ENCODE measurements at places on chromosomes 1 and 21.

- no peak for DNase-seq
These were observed 261.2 kb upstream of the AJAP1 start for GRCh38 chr1:4393191-4393590.

DNA sequence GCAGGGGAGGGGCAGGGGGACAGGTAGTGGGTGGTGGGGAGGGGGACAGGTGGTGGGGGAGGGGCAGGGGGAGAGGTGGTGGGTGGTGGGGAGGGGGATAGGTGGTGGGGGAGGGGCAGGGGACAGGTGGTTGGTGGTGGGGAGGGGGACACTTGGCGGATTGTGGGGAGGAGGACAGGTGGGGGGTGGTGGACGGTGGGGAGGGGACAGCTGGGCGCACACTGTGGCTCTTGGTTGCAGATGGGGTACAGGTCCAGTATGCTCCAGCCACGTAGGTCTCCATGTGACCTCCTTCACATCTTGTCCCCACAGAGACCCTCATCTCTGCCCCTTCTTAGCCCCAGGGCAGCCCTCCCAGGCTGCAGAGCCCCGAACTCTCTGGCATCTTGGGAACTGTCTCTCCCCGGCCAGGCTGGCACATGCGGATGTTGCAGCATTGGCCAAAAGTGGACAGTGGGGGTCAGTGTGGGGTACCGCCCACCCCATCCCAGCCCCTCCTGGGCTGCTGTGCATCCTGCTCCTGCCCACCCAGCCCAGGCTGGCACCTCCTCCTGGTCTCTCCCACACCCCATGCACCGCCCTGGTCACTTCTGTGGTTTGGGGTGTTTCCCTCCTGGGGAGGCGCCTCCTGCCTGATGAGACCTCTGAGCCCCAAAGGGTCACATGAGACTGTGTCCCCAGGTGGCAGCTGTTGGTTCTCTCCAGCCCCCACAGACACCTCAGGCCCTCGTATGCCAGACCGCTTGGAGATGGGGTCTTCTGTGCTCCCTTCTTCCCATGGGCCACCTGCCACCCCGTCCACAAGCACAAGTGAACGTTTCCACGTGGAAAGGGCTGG is 7.6 kb upstream of the SLC19A1 start:
- no peak for DNase-seq

- DNase-seq: peak; percentile 31
These were observed 5.7 kb upstream of the CHD5 start for GRCh38 chr1:6185635-6186382.

- no peak for DNase-seq
These were observed 7.7 kb upstream of the ARHGAP30 start for GRCh38 chr1:161077426-161077825.

GRCh38 chr1:179883745-179884138 is 1.7 kb downstream of the TOR1AIP1 start:
- peak; percentile 69 for DNase-seq

GRCh38 chr1:77718181-77718580 is 35.7 kb upstream of the ZZZ3 start:
- DNase-seq: no peak

- peak; percentile 64 for DNase-seq
These were observed at the start of gene NCAM2 for GRCh38 chr21:20997636-20998455. Gene NCAM2, plus strand, starts transcription at chr21:20998409.

GRCh38 chr1:35707601-35708440 is 10.9 kb downstream of the C1orf216 start:
- peak; percentile 41 for DNase-seq

GRCh38 chr1:32307324-32307723 is 15.4 kb downstream of the HDAC1 start:
- no peak for DNase-seq

DNA sequence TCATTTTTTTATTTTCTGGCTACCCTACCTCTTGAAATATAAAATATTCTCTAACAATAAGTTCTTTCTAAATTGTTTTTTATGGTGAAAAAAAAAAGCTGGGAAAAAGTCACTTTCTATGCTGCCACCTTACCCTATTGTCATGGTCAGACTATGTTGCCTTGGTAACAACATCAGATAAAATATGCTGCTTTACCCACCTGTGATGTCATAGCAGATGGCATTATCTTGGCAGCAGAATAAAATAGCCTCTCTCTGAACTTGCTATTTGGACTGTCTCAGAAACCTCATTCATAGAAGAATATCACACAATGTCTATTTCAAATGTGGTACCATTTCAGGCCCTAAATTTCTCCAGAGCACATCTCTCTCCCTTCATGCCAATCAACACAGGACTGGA is 69.6 kb upstream of the SGIP1 start:
- DNase-seq: no peak

DNA sequence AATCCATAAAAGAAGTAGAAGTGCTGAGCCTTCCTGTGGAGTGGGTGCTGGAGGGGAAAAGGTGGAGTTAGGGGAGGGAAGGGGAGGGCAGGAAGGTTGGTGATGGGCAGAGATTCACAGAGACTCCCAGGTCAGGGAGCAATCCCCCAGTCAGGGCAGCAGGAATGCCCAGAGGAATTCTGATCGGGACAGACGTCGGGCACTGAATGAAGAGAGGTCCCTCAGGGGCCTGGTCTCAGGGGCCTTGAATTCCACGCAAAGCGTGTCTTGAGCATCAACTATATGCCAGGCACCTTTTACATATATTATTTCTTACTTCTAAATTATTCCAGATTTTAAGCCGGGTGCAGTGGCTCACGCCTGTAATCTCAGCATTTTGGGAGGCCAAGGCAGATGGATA is 7.2 kb upstream of the PADI1 start:
- no peak for DNase-seq

DNA sequence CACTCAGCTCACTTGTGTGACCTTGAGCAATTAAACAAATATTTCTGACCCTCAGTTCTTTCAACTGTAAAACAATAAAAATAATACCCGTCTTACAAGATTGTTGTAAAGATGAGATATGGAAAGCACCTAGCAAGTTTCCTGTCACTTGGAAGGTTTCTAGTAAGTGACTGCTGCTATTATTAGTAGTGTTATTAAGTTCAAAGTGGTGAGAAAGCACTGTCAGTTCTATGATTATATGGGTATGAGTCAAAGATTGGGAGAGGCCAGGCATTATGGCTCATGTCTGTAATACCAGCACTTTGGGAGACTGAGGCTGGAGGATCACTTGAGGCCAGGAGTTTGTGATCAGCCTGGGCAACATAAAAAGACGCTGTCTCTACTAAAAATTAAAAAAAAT is 145.4 kb downstream of the C1orf21 start:
- no peak for DNase-seq

DNA sequence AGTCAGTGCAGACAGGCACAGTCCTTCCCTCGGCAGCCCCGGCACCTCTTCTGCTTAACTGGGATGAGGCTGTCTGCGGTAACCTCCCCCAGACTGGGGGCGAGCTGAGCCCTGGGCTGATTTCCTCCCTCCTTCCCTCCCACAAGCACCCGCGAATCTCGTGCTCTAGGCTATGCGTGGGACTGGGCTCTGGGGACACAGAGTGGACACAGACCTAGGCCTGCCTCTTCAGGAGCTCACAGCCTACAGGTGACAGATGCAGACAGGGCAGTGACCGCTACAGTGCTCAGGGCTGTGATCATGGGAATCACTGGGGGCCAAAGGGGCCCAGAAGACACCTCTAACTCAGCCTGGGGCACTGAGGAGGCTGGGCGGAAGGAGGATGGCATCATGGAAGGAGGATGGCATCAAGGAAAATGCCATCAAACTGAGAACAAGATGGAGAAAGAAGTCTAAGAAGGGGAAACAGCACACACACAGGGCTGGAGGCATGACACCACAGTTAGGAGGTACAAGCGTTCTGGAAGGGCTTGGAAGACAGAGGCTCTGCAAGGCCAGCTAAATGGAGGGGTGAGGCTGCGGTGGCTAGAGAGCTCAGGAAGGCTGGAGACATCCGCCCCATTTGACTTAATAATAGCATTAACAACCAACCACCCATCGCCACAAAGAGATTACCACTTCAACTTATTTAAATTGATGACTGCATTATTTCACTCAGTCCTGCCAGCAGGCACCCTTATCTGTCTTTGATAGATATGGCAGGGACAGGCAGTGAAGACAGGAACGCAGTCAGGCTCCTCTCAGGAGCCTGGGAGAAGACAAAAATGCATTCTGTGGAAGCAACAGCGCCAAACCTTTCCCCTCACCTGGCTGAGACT is 4.2 kb downstream of the TTC39A start:
- DNase-seq: no peak

- no peak for DNase-seq
These were observed 139.1 kb downstream of the SLC45A1 start for GRCh38 chr1:8456991-8457390.

GRCh38 chr1:4974981-4975685 is 320.7 kb downstream of the AJAP1 start:
- no peak for DNase-seq

DNA sequence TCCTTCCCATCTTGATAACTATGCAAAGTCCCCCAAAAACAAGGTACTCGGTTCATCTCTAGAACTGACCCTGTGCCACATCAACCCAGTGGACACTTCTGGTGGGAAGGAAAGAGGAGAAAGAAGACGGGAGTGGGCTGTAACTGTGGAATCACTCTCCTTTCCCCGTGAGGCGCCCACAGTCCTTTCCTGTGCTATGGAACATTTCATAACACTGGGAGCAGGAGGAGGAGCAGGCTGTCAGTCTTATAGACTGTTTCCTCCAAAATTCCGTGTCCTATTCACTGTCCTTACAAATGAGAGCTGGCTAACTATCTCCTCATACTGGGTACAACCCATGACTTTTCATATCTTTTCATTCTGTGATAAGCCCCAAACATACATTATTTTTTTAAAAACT is 40.7 kb downstream of the PLEKHA6 start:
- DNase-seq: no peak

GRCh38 chr21:17732306-17732705 is 86.8 kb downstream of the C21orf91 start:
- no peak for DNase-seq

DNA sequence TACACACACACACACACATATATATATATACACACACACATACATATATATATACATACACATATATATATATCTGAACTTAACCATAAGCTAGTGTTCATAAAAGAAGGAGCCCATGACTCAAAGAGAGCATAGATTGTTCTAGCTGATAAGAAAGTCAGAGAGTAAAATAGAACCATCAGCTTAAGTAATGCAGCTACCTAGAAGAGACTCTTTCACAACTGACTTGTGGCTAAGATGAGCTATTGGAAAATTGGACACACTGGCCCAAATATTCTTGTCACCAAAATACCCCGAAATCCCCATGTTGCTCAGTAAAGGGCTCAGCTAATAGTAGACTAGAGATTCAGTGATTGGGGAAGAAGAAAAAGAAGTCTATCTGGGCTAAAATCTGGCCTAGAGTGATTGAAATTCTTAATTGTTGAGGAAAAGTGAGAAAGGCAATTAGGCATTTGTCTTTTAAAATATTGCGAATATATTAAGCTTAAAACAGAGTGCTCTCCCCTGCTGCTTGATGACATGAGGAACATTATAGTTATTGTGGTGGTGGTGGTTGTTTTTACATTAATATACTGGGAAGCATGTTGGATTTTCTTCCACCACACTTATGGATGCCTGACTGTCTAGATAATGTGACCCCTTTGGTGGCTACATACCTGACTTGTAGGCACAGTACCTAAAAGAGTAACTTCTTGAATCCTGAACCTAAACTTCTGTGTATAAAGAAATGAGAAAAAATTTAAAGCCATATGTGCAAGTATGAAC is 6.3 kb downstream of the SLAMF1 start:
- DNase-seq: no peak

DNA sequence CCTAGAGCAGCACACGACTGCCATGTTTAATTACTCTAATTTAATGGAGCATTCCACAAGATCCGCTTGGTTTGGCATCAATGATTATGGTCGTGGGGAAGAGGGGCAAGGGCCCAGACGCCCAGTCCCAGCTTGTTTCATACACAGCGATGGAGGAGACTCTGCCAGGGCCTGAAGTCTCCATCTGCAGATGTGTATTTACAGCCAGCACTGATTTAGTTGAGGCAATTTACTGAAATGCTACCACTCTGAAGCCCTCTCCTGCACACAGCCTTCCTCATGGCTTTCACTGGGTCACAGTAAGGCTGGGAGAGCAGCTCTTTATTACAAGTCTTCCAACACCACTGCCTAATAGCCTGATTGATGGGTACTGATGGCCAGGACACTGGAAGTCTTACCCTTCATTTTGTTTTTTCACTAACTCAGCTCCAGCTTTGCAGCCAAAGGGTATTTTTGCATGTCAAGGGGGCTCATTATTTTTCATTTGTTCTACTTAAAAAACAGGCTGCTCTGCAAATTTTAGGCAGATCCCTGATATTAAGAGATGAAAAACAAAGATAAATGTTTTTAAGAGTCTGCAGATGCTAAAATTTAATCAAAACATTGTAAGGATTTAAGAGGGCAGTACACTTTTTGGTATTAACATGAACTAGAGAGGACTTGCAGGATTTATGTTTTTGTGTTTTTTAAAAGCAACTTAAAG is 236.3 kb downstream of the SIPA1L2 start:
- DNase-seq: no peak

DNA sequence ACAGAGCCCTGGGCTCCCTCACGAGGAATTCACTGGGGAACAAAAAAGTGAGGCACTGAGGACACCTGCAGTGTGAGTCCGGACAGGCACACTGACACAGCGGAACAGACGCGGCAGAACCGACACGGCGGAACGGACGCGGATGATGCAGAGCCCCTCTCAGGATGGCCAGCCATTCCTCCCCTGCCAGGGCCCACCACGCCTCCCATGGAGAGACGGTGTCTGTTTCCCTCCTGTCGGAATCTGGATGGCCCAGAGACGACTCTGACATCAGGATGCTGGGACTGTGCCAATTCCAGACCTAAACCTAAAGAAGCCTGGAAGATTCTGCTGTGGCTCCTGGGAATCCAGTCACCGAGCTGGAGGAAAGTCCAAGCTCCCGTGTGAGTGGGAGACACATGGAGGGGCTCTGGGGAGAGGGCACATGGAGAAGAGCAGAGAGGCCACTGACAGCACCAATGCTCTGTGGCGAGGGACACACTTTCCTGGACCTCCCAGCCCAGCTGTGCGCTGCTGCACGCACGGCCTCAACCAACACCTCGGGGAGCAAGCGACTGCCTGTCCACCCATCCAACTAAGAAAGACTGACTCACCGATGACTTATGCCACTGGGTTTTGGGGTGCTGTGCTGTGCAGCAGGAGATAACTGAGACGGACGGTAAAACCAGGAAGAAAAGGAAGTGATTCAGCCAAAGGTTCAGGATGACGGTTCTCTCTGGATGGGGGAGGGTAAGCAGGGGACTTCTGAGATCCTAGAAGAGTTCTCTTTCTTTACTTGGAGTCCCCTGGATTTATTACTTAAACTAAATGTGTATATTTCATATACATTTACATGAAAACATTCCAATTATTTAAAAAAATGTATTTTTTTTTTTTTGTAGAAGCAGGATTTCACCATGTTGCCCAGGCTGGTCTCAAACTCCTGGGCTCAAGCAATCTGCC is 23.3 kb downstream of the ZBTB17 start:
- peak; percentile 26 for DNase-seq

- DNase-seq: no peak
These were observed 209.5 kb downstream of the RPS6KC1 start for GRCh38 chr1:213260311-213261075.

DNA sequence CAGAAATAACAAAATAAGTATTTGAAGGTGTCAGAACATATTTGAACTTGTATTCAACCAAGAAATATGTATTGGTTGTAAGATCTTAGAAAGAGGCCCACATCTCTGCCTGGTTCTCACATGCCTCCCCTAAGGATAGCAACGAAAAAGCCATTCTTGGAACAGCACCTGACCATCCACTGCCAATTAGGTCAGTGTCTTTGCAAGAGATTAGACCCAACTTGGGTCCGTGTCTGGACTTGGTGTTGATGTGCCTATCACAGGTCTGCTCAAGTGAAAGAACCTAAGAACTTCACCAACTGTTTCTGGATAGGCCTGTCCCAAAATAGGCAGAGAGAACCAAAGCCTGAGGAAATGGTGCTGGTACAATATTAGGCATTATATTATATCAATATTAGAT is 46.0 kb upstream of the COG2 start:
- no peak for DNase-seq
